Omental fat pad (tissue), 4 donors: ENCODE measurements at places on chromosomes 1 and 21.

DNA sequence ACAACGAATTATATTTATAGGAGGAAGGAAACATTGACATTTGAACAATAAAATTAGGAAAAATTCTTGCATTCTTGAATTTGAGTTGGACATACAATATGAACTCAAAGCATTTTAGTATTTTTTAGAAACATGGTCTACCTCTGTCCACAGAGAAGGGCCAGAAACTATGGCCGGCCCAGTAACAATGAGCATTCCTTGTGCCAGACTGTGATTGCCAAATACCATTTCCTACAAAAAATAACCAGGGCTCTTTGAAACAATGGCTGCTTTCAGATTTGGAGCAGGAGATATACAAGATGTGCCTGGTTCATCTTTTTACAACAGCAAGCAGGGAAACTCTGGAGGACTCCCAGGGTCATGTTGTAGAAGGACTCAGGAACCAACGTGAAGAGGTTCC, 38.4 kb downstream of the NOS1AP start:
- DNase-seq: no peak

DNA sequence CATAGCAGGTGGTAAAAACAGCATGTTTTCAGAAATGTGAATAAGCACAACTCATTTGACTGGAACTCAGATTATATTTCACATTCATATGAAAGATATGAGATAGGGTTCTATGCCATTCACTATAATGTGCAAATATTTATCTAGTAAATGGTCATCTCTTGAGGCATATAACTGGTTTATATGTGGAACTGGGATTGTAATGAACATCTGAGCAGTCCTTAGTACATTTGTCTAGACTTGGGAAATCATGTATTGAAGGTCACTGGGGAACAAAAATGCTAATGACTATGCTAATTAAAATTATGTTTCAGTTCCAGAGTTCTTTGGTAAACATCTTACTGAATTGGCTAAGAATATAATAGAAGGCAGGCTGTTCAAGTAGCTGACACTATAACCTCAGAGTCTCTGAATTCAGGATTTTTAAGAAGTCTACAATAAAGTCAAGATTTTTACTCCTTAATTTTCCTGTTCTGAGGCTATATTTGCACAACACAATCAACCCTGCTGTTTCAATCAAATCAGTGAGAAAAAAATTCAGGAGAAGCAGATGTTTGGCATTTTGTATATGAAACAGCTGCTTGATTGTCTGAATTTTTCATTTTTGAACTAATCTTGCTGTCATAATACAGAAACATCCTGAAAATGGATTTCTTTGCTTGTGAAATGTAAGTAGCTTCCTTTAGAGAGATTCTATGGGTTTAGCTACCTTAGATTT, 244.8 kb upstream of the RGS18 start:
- DNase-seq: no peak

DNA sequence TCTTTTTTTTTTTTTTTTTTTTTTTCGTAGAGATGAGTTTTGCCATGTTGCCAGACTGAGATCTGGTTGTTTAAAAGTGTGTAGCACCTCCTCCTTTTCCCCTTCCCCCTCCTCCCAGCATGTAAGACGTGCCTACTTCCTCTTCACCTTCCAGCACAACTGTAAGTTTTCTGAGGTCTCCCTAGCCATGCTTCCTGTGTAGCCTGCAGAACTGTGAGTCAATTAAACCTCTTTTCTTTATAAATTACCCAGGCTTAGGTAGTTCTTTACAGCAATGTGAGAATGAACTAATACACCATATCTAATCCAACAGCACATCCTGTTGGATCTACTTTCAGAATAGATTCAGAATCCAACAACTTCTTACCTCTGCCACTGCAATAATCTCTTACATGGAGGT, 111.1 kb downstream of the CLIC6 start:
- DNase-seq: no peak

DNA sequence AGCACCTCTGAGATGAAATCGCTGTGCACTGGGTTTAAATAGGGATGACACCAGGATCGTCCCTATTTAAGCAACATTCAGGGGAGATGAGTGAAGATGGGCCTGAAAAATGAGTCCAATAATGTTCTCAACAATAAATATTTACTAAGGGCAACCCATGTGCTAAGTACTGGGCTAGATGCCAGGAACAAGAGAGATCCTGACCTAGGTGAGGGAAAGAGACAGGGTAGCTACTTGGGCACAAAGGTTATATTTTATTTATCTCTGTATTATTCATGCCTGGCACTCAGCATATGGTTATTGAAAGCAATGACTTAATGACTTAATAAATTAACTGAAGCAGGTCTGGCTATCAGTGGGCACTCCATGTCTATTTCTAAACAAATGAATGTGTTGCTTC, 27.4 kb upstream of the AVPR1B start:
- no peak for DNase-seq

GRCh38 chr1:53189061-53189460, 7.6 kb upstream of the CPT2 start:
- DNase-seq: no peak

GRCh38 chr1:113940365-113941244, 11.5 kb downstream of the HIPK1 start:
- DNase-seq: no peak

DNA sequence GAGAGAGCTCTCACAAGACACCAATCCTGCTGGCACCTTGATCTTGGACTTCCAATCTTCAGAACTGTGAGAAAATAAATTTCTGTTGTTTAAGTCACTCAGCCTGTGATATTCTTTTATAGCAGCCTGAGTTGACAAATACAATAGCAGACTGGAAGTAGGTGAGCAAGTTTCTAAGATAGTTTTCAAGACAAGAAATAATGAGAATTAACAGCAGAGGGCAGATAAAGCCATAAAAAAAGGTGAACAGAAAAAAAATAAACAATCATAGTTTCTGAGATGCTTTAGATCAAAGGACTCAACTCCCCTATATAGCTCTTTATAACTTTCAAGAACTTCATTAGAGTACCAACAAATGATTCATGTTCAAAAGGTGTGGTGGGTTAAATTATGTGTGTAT, 119.8 kb downstream of the PLPPR5 start:
- no peak for DNase-seq
